Stomach (tissue), 19 donors: ENCODE measurements at places on chromosomes 5 and 9. TPM values are rescaled to one million over a fixed set of nuclear protein-coding genes. Genes with fewer than 3 reads are reported as not detected.

The CYLC2 gene
- not detected for polyA plus RNA-seq

DNA sequence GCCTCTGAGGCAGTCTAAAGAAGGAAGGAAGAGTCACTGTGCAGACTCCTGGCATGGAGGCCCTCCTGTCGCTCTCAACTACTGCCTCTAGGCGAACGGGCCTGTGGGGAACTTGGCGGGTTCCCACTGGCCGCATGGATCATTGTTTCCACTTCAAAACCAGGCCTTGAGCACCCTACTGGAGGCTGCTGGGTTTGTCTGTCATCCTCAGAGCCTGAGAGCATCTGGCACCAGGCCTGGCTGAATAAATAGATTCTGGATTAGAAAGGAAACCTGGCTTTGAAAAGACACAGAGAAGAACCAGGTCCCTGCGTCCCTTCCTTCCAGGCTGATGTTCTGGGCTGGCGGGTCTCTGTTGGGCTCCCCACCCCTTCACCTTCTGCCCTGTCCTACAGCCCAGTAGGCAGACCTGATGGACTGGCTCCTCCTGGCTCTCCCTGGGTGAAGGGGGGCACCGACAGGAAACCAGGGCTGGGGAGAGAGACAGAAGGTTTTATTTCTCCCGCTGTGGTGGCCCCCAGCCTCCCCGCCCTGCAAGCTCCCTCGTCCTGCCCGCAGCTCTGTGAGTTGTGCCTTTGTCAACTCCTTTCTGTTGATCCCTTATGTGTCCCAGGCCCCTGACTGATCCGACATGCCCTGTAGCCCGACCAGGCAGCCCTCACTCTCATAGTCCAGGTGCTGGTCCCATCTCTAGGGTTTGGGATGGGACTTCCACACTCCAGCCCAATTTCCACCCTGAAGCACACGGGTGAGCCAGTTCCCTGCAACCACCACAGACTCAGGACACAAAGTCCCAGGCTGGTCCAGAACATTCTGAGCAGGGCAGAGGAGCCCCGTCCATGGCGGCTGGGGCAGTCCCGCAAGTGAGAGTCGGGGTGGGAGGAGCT is 50.1 kb downstream of the ADAMTS2 start:
- DNase-seq, result peak; percentile 73

GRCh38 chr5:44565360-44565759 is 176.1 kb upstream of the FGF10 start:
- DNase-seq, result no peak

The SPOCK1 gene
- 1.5 TPM for polyA plus RNA-seq

DNA sequence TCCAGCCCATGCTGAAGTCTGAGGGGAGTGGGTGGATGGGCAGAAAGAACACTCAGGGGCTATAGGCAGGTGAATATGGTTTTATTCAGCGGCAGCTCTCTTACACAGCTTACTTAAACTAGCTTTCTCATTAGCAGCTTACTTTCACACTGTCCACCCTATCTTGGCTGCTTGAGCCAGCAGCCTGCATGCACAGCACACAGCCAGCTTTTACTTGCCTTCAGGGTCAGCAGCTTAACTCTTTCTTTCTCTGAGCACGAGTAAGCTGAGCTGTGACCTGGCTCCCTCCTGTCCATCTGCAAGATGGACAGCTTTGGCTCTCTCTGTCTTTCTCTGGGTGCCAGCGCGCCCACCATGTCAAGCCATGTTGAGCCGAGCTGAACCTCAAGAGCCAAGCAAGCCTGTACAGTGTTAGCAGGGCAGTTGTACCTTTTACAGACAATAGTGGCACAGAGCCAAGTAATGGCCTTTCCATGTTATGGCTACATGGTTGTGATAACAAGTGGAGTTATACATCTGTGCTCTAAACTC is 1054.9 kb downstream of the PTPRD start:
- no peak for DNase-seq

The C5orf46 gene
- polyA plus RNA-seq, result not detected

DNA sequence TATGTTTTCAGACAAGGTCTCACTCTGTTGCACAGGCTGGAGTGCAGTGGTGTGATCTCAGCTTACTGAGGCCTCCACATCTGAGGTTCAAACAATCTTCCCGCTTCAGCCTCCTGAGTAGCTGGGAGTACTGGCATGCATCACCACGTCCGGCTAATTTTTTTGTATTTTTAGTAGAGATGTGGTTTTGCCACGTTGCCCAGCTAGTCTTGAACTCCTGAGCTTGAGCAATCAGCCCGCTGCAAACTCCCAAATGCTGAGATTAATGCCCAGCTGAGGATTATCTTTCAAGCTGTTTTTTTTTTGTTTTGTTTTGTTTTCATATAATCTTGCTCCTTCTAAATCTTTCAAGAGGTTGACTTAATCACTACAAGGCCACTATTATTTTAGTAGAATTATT is 47.3 kb upstream of the SLC28A3 start:
- DNase-seq, result no peak

- peak; percentile 46 for DNase-seq
Measured at GRCh38 chr5:127705120-127705892, 2.1 kb downstream of the CCDC192 start.
